ENCODE measurements at places on chromosomes 13 and 19.
A peak's percentile ranks its signal among the peaks of the same experiment; 100 is the strongest.

DNA sequence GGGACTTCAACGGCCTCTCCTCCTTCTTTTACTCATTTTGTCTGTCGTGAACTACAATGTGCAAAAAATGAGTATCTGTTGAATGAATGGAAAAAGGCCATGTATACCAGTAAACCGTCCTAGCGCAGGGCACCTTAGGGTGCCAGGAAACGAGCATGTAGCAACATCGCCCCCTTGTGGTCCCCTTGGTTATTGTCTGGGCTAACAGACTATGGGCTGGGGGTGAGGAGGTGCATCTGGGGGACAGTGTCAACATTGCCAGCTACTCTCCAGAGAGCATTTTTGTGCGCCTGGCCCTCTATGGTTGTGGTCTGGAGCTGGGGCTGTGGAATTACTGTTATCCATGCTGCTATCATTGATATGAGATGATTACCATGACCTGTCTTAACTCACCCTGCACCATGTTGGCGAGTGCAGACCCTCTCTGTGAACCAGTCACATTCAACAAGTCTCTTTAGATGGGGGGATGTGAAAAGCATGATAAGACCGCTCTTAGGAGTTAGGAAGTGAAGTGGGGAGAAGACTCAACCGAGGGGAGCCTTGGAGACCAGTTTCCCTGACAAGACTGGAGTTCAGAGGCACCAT is 22.8 kb upstream of the SIGLEC11 start:
- DNase-seq = peak; percentile 80

DNA sequence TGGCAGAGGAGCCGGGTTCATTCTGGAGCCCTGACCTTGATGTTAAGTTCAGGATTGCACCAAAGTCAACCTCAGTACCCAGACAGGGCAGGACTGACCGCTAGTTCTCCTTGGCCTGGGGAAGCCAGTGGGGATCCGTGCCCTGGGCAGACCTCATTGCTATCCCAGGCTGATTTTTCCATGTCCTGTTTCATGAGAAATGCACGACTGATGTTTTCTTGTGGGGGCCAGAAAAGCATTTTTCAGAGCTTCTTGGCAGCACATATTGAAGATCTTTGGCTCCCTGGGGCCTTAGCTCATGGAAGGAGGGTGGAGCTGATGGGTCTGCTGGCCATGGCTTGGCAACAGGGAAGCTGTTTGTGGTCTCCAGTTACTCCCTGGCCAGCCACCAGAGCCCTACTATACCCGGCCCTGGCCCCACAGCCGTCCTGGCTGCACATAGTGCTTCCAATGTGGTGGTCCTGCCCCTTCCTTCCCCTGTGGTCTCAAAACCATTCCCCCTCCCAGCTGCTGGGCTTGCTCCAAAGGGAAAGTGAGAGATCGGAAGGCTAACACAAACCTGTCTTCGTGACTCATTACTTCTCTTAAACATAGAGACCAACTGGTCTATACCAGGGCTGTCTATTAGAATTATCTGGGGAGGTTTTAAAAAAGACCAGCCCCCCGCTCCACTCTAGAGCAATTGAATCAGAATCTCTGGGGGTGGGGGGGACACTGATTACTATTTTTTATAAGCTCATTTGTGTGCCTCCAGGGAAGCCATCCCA is 11.2 kb downstream of the IL17D start:
- DNase-seq = no peak

DNA sequence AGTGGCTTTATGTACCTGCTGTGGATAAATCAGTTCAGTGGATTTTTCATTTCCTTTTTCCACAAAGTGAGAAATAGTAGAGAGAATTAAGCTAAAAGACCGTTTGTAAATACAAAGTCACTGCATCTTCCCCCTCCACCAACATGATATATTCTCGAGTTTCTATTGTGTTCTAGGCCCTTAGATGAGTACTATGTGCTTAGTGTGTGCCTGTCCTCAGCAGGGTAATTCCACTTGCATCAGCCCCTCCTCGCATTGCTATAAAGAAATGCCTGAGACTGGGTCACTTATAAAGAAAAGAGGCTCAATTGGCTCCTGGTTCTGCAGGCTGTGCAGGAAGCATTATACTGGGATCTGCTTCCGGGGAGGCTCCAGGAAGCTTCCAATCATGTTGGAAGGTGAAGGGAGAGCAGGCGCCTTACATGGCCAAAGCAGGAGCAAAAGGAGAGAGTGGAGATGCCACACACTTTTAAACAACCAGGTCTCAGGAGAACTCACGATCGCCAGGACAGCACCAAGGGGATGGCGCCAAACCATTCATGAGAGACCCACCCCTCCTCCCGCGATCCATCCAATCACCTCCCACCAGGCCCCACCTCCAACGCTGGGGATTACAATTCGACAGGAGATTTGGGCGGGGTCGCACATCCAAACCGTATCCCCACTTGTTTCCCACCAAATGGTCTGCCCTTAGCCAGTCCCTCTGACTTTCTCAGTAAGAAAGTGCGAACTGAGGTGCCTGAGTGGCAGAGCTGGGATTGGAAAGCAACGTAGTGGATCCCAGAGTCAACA is 102.3 kb upstream of the ABCC4 start:
- peak; percentile 87 for DNase-seq

GRCh38 chr13:46520166-46520565 is 32.8 kb upstream of the LRCH1 start:
- no peak for DNase-seq

DNA sequence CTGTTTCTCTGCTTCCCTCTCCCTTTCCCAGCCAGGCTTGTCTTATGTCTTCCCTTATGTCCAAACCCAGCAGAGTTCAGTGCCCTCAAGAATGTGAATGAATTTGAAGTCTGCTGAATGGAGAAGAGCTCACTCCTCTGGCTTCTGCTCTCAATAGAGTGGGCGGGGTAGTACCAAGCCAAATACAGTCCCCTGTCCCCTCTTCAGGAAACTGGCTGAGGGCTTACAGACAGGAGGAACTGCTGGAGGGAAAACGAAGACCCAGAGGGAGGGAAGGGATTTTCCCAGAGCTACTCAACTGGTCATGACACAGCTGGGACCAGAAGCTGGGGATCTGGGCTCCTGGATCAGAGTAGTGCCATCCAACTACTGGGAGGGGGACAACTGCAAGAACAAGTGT is 32.9 kb upstream of the POU2F2 start:
- no peak for DNase-seq

DNA sequence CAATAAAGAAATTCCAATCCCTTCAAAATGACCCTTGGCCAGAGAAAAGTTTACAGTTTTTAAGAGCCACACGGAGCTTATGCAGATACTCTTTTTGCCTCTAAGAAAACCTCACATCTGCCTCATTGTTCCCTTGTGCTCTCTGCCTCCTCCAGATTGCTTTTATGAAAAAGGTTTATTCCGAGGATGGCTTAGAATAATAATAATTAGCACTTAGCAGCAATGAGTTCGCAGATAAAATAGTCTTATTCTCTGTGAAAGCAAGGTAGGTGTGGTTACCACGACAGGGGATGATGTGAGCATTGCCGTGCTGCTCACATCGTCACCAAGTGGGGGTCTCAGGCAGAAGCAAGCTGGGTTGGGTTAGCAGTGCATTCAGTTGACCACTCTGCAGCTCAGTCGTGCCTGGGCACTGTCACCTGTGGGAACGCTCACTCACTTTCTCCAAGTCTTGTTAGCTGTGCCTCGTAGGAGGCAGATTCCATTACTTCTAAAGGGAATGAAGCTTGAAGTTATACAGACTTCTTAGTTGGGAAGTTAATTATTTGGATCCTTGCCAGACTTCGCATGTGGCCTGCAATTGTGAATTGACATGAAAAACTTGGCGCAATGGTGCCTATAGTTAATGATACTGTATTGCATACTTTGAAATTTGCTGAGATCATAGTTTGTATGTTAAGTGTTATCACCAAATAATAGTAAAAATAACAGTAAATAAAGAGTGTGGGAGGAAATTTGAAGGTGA is 157.2 kb downstream of the MYO16 start:
- peak; percentile 11 for DNase-seq

GRCh38 chr19:10817291-10818038 is 18.5 kb downstream of the TMED1 start:
- peak; percentile 24 for DNase-seq

DNA sequence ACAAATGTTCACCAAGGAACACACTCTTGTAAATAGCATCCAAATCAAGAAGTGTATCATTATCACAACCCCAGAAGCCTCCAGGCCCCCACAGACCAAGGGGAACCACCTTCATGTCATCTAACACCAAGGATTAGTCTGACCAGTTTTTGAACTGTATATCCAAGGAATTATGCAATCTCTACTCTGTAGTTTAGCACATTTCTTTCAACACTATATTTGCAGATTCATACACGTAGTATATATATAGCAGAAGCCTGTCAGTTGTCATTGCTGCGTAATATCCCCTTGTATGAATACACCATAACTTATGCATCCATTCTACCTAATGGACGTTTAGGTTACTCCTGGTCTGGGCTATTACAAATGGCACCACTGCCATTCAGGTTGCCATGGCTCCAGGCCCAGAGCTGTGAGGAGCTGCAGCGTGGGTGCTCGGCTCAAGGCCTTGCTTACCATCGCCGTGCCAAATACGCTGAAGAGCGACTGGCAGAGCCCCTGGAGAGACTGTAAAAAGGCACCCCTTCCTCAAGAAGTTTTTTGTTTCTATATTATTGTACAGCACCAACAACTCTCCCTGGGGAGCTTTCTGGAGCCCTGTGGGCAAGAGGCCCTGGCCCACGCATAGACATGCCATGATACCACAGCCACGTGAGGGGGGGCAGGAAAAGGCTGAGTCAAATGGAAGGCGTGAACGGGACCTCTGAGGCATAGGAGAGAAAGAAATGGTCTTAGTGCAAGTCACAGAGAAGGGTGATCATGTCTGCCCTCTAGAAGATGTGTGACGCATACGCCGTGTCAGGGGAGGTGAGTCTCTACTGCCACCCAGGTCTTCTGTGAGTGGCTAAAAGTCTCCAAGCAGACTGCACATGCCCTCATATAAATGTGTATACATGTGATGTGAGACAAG is 10.8 kb downstream of the LATS2 start:
- no peak for DNase-seq

- DNase-seq = no peak
Measured at GRCh38 chr13:101706651-101707050, 254.2 kb downstream of the ITGBL1 start.

DNA sequence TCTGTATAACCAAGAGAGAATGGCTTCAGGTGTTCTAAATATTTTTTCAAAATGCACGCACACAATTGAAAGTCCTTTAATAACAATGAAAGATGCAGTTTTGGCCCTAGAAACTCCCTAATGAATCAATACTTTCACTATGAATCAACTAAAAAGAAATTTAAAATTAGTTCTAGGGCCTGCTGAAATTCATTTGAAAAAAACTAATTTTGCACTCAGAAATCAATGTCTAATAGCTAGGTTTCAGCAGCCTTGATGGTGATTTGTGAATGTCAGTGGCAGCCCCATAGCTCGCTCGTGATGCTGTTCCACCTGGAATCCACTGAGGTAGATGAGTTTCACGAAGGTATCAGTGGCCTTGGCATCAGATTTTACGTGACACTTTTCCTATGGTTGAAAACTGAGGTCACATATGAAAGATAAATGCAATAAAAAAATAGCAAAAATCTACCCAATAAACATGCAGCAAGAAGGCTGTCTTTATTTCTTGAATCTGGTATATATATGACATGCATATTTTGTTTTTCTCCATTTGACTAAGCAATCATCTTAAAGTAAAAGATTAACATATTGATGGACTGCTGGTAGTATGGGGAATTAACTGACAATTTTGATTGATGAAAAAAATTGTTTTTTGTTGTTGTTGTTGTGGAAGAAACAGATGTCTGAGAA is 141.0 kb downstream of the AKAP11 start:
- DNase-seq = no peak

DNA sequence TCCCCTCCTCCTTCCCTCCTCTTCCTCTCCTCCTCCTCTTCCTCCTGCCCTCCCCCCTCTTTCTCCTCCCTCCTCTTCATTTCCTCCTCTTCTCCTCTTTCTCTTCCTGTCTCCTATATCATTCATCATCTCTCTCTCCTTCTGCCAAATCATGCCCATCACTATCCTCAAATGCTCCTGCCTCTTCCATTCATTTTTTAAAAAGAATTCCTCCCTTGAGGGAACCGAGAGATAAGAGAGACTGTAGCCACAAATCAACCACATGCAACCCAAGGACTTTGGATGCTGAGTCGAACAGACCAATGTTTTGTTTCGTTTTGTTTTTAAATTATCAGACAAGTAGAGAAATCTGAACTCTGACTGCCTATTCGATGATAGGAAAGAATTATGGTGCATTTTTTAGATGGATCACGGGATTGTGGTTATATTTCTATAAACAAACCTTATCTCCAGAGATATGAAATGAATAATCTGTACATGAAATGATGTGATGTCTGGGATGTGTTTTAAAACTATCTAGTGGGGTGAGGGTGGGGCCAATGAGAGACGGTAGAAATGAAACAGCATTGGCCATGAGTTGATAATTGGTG is 9.5 kb upstream of the ZNF541 start:
- DNase-seq = no peak

- peak; percentile 96 for DNase-seq
Measured at GRCh38 chr19:6021878-6022569, 44.1 kb upstream of the RANBP3 start.

- peak; percentile 59 for DNase-seq
Measured at GRCh38 chr19:52997975-52998374, 15.7 kb upstream of the ERVV-1 start.

DNA sequence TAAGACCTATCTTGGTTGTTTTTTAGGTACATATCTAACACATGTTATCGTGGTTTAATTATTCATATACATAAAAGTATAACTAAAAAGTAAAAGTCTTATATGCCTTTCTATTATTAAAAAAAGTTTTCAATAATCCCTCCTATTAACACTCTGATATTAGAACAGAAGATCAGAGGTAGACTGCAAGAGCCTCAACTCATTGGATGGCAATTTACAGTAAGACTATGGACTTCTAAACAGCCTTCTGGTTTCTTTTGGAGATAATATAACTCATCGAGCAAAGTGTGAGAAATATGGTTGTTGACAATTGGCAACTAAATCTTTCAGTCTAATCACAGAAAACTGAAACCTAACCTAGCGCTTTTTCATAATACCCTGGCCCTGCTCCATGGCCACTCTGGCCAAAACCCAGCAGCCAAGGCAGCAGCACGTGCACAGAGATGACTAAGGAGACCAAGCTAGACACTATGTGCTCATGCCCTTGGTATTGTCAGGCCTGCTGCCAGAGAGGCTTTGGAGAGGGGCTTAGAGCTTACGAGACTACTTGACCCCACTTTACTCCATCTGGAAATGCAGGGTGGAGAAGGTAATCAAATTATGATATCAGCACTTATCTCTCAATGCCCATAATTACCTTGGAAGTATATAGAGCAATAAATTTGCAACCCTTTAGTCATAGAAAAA is 40.6 kb upstream of the EEF1AKMT1 start:
- no peak for DNase-seq

GRCh38 chr19:6020166-6020882 is 42.4 kb upstream of the RANBP3 start:
- no peak for DNase-seq

DNA sequence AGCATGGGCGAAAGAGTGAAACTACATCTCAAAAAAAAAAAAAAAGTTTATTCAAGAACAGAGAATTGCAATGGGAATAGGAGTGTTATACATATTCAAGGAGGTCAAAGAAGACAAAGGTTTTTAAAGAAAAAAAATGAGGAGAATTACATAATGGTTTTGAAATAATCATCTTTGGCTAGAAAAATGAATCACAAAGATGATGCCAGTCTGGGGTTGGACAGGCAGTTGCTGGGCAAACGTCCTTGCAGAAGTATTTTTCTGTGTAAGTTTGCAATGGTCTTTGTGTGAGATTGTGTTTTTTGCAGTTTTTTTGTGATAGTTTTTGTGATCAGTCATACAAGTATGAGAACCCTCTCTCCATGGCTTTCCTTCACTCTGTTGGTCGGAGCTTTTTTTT is 23.7 kb downstream of the LYPD3 start:
- no peak for DNase-seq
